ENCODE measurements at places on chromosomes 12 and 14. TPM values are rescaled to one million over a fixed set of nuclear protein-coding genes. Genes with fewer than 3 reads are reported as not detected.

GRCh38 chr12:113096675-113097461 is 38.7 kb downstream of the RASAL1 start:
- H3K27ac ChIP-seq: no peak overlapping the region
- H3K4me3 ChIP-seq: no peak overlapping the region
- peaks cover 15% of the 10 kb centered on the region for H3K4me1 ChIP-seq
- peaks cover 20% of the 10 kb centered on the region for H3K27me3 ChIP-seq

DNA sequence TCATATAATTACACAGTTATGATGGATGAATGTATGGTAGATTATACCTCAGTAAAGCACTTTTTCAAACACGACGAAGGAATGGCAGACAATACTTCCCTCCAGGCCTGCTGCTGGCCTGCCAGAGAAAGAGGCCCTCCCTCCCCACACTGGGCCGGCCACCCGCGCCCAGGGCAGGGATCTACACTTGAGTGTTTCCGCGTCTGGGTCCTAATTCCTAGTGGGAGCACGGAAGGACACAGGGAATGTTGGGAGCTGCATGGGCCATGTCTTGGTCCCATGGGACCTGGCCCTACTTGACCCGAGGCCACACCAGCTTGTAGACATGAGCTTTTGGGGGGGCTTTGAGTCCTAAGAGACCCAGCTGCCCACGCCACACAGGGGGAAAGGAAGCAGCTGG is 52.0 kb downstream of the STX2 start:
- no peaks in the 10 kb centered on the region for H3K27me3 ChIP-seq
- H3K27ac ChIP-seq: no peak overlapping the region
- no peak overlapping the region for H3K4me3 ChIP-seq
- DNase-seq: no peak

DNA sequence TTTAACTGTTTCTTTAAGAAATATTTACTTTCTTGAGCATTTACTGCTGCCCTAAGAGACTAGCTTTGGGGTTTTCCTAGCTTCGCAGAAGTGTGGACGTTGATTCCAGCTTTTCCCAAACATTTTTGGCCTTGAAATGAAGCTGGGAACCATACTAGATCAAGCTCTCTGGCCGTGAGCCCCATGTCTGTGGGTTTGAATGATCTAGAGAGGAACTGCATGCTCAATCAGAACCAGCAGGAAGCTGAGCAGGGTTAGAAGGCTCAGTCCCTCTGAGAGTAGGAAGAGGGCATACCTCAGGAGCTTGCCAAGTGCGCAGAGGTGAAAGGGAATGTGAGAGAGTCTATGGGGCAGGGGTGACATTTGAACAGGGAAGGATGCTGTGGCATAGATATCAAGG is 292.1 kb downstream of the CACNA1C start:
- H3K27me3 ChIP-seq: no peaks in the 10 kb centered on the region
- H3K36me3 ChIP-seq: no peaks in the 10 kb centered on the region
- H3K27ac ChIP-seq: no peak overlapping the region
- no peak overlapping the region for H3K4me3 ChIP-seq
- DNase-seq: no peak
- H3K4me1 ChIP-seq: peaks cover 59% of the 10 kb centered on the region

DNA sequence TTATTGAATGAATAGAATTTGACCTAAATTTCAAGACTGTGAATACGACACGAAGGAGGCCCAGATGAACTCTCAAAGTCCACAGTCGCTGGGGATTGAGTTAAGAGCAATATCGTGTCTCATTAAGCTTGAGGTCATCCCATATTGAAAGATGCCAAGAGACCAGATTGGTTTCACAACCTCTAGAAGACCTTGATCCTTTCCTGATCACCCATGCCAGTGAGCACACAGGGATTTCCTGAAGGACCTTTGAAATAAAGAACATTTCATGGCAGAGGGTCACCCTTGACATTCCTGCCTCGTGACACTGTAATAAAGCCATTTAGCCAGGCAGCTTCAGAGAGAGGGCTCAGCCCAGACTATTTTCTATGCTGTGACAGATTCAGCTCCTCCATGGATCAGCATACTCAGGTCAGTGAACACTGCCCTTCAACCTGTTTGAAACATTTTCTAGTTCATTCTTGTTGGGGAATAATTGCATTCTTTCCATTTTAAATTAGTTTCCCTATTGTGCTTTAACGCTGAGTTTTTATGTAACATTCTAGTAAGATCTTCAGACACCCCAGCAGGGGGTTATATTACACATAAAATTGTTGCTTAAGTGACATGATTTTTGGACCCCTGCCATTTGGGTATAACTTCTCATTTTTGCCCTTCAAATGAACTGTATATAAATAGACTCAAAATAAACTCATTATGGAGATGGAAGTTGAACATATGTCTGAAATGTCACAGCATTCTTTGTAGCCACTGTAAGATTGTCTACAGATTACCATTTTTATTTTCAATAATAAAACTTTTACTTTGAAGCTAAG is 213.2 kb downstream of the C12orf50 start:
- H3K27me3 ChIP-seq: no peaks in the 10 kb centered on the region
- H3K36me3 ChIP-seq: no peaks in the 10 kb centered on the region
- no peak overlapping the region for H3K27ac ChIP-seq
- H3K4me3 ChIP-seq: no peak overlapping the region

DNA sequence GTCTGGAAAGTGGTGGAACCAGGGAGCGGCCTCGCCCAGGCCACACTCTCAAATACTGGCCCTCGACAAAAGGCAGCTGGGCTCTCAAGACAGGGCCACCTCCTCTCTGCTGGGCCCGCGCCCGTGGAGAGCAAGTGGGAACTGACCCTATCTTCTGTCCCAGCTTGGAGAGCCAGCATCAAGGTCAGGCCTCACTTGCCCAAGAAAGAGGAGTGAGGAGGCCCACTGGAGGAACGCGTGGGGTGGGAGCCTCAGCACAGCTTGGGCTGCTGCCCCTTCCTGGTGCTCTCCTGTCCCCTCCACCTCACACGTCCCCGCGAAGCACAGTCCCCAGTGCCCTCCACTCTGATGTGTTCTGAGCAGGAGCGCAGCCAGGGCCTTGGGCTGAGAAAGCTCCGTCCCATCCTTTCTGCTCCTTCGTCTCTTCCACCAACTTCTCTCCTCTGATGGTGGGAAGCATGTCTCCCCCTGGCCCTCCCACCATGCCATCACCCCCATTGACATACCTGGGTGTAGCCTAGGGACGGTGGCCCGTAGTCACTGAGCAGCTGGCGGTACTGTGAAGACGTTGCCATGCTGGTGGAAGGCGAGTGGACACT is 4.9 kb downstream of the CDK2AP1 start:
- H3K27ac ChIP-seq: no peak overlapping the region
- DNase-seq: no peak
- peaks cover 46% of the 10 kb centered on the region for H3K36me3 ChIP-seq

DNA sequence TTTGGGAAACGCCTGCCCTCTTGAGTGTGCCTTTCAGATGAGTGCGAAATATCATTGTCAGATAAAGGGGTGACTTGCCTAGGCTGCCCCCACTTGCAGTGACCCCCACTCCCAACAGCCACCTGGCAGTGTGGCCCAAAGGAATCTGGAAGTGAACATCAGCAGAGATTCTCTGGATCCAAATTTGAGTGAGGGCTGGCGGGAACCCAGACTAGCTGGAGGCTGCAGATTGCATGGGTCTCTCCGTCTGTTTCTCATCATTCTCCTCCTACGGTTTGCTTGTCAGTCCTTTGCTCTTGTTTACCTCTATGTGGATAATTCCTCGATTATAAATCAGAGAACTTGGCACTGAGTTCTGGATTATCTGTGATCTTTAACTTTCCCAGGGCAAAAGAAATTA is 280.8 kb downstream of the ZFP36L1 start:
- no peak overlapping the region for H3K4me3 ChIP-seq
- H3K36me3 ChIP-seq: no peaks in the 10 kb centered on the region
- H3K27ac ChIP-seq: no peak overlapping the region
- DNase-seq: no peak
- H3K4me1 ChIP-seq: peaks cover 36% of the 10 kb centered on the region

GRCh38 chr12:12456637-12457036 is 99.8 kb downstream of the BORCS5 start:
- DNase-seq: no peak
- no peaks in the 10 kb centered on the region for H3K36me3 ChIP-seq
- H3K27me3 ChIP-seq: no peaks in the 10 kb centered on the region
- H3K4me1 ChIP-seq: no peaks in the 10 kb centered on the region
- H3K27ac ChIP-seq: peak overlapping the region; percentile 56

DNA sequence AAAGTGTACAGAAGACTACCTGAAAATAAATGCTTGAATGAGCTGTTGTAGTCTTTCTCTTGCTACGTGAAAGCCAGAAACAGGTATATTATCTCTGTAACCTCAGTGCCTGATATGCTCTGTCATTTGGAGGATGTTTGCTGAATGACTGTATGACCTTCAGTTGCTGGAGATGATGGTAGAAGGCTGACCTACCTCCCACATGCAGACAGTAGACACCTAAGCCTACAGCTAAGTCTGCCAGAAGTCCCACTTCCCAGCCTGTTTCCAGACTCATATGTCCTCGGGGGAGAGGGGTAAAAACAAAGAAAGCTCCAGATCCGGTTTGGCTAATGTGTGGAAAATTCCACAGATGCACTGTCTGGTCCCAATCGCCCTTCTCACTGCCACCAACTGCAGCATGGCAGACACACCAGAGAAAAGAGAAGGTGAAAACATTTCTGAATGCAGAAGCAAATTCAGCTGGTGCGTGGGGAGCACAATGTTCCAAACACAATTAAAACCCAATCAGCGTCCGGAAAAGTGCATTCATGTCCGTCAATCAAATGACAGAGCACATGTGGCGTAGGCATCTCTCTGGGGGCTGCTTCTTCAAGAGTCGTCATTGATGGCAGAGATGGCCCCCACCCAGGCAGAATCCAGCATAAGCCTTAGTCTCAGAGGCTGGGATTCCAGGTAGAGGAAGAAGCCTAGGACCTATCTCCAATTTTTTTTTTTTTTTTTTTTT is 76.3 kb upstream of the TBX3 start:
- H3K36me3 ChIP-seq: no peaks in the 10 kb centered on the region
- H3K27ac ChIP-seq: no peak overlapping the region
- H3K4me3 ChIP-seq: no peak overlapping the region
- no peak for DNase-seq
- H3K27me3 ChIP-seq: no peaks in the 10 kb centered on the region
- H3K4me1 ChIP-seq: no peaks in the 10 kb centered on the region

DNA sequence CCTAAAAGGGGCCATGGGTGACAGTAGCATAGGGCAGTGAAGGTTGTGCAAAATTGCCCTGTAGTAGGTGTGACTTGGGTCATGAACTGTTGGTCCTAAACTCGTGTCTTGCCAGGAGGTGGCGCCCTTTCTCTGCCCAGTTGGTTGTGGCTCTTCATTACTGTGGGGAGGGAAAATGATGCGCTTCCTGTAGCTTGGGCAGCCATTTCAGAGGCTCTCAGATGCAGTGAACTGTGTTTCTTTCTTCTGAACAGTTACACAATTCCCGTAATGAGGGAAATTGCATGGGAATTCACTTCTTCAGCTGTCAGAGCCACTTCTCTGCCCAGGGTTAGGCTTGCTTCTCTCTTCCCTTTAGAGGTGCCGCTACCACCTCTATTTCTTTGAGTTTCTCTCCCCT is 148.1 kb upstream of the NRXN3 start:
- no peaks in the 10 kb centered on the region for H3K4me1 ChIP-seq
- no peaks in the 10 kb centered on the region for H3K36me3 ChIP-seq
- H3K27me3 ChIP-seq: no peaks in the 10 kb centered on the region
- DNase-seq: peak; percentile 71

- DNase-seq: no peak
- no peaks in the 10 kb centered on the region for H3K27me3 ChIP-seq
- peaks cover 11% of the 10 kb centered on the region for H3K4me1 ChIP-seq
- H3K36me3 ChIP-seq: no peaks in the 10 kb centered on the region
Observed at GRCh38 chr12:1365703-1366102, 228.7 kb downstream of the FBXL14 start.

DNA sequence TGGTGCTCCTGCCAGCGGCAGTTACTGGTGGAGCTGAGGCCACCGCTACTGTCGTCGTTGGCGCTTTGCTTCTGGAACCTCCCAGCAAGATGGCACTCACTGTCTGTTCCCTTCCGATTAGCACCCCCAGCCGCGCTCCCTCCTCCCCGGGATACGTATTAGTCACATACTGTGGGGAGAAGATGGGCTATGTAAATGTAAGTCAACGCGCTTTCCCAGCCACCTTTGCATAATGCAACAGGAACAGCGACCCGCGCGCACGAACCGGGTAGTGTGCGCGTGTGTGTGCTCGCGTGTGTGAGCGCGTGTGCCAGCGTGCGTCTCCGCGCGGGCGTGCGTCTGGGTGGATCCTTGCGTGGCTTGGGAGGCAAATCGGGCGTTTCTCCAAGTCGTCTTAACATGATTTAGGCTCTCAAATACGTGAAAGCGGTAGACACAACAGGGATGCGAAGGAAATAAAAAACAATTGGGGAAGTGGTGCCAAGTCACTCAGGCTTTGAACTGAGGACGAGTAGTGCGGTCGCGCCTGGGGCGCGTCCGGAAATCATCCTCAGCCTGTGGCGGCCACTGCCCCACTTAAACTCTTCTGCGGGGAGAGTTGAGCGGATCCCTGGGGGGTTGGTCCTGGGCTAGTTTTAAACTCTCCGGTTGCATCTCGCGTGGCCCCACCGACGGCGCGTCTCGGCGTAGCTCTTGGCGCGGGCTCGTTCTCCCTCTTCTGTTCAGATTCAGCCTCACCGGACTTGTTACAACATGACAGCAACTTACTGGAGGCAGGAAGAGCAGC is 1.8 kb downstream of the FLRT2 start:
- DNase-seq: peak; percentile 51
- H3K27me3 ChIP-seq: peaks cover 73% of the 10 kb centered on the region
- H3K4me1 ChIP-seq: peaks cover 39% of the 10 kb centered on the region
- H3K4me3 ChIP-seq: peak overlapping the region; percentile 58
- H3K36me3 ChIP-seq: no peaks in the 10 kb centered on the region

DNA sequence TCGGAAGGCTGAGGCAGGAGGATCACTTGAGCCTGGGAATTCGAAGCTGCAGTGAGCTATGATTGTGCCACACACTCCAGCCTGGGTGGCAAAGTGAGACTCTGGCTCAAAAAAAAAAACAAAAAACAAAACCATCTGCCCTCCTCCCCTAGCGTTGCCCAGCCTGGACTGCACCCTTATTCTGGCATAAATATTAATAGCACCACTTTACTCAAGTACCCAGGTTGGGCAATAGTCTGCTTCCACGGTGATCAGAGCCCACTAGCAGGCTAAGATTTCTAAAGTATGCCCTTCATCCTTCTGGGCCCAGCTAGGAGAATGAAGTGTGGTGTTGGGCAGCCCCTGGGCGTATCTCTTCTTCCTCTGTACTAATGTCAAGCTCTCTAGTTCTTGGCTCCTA is 33.3 kb downstream of the KCTD10 start:
- no peak overlapping the region for H3K4me3 ChIP-seq
- DNase-seq: peak; percentile 61
- no peaks in the 10 kb centered on the region for H3K27me3 ChIP-seq
- peaks cover 40% of the 10 kb centered on the region for H3K36me3 ChIP-seq
- peak overlapping the region; percentile 16 for H3K27ac ChIP-seq

Gene ZDHHC22
- total RNA-seq: not detected

Gene TM9SF1
- 48.9 TPM for total RNA-seq

Gene SLCO1A2
- total RNA-seq: 3.5 TPM

Gene KRT75
- not detected for total RNA-seq

Gene RNFT2
- 3.3 TPM for total RNA-seq

Gene GYS2
- total RNA-seq: not detected

Gene BDKRB1
- not detected for total RNA-seq

Gene PROX2
- total RNA-seq: 0.12 TPM

All from lower lobe of right lung (tissue), 2 donors.